ENCODE measurements at places on chromosomes 3 and 15. TPM values are rescaled to one million over a fixed set of nuclear protein-coding genes. Genes with fewer than 3 reads are reported as not detected.

DNA sequence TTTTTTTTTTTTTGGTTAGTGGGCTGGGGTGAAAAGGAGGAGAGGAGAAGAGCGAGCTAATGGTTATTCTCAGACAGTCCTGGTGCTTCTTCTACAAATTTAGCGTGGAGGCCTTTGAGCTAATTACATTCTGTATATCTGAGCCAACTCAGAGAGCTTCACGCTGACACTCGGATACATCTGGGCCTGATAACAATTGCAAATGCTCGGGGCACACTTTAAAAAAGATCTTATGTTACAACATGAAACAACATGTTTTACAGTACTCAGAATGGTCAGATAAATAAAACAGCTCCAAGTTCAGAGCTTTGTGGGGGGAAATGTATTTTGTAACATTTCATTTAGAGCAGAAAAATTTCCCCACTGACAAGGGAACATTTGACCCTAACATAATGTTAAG lies 966.9 kb upstream of the NR2F2 start:
- DNase-seq: no peak
- H3K27me3 ChIP-seq: no peaks in the 10 kb centered on the region
- no peak overlapping the region for H3K4me3 ChIP-seq
- peaks cover 52% of the 10 kb centered on the region for H3K4me1 ChIP-seq
- peaks cover 6% of the 10 kb centered on the region for H3K36me3 ChIP-seq

DNA sequence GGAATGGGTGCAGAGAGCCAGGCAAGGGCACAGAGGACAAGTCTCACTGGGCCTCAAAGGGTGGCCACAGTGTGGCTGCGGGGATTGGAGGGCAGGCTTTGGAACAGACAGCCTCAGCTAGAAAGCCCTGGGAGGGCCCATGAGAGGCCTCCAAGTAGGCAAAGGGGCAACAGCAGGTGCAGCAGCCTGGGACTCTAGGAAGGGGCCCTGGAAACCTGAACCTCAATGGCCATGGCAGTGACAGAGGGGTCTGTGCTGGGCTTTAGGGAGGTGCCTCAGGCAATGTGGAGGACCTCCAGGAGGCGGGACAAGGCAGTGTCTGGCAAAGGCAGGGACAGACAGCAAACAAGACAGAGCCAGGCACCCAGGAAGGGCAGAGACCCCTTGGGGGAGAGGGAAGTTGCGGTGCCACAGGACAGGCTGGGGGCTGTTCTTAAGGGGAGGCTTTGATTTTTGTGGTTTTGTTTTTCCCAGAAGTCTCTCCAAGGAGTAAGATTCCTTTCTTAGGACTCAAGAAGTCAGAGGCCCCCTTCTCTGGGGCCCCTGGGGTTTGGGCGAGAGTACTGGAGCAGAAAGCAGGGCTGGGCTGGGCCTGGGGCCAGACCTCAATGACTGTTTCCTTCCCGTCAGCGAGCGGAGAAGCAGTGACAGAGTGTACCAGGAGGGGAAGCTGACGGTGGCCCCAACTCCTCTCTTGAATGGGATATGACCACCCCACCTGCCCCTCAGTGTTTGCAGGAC lies 9.7 kb downstream of the STOML1 start:
- no peak overlapping the region for H3K4me3 ChIP-seq
- H3K27me3 ChIP-seq: peaks cover 10% of the 10 kb centered on the region
- peaks cover 15% of the 10 kb centered on the region for H3K4me1 ChIP-seq
- DNase-seq: no peak
- H3K36me3 ChIP-seq: no peaks in the 10 kb centered on the region

DNA sequence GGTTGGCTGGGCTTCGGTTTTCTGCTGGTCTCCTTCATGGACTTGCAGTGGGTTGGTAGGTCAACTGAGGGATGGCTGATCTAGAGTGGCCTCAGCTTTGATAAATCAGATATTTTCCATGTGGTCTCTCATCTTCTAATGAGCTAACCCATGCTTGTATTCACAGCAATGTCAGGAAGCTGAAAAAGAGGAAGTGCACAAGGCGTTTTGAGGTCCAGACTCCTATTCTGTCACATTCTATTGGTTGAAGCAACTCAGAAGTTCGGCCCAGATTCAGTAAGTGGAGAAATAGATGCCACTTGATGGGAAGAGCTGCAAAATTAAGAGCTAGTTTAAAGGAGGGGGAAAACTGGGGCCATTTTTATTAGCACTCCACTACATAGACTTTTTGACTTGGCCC lies 361.2 kb downstream of the DIPK2A start:
- no peak overlapping the region for H3K4me3 ChIP-seq
- no peak for DNase-seq
- no peaks in the 10 kb centered on the region for H3K27me3 ChIP-seq
- no peaks in the 10 kb centered on the region for H3K36me3 ChIP-seq

DNA sequence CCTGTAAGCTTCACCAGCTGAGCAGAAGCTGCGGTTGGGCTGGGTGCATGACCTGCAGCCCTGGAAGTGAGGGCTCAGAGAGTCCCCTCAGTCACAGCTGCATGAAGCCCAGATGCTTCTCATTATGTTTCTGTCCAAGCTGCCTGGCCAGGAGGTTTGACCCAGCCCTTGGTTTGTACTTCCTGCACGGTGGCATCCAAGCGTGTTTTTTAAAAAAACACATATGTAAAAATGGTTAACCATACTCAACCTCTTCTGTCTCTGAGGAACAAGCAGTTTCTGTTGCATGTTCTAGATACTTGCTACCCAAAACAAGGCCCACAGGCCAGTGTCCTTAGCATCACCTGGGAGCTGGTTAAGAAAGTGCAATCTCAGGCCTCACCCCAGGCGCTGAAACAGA lies 76.0 kb upstream of the ATP10A start:
- no peaks in the 10 kb centered on the region for H3K27me3 ChIP-seq
- no peaks in the 10 kb centered on the region for H3K36me3 ChIP-seq
- H3K4me3 ChIP-seq: no peak overlapping the region
- no peaks in the 10 kb centered on the region for H3K4me1 ChIP-seq
- H3K27ac ChIP-seq: no peak overlapping the region

GRCh38 chr3:31028766-31029165 lies 134.3 kb upstream of the GADL1 start:
- no peak overlapping the region for H3K4me3 ChIP-seq
- H3K27ac ChIP-seq: no peak overlapping the region
- DNase-seq: no peak
- H3K36me3 ChIP-seq: no peaks in the 10 kb centered on the region
- no peaks in the 10 kb centered on the region for H3K27me3 ChIP-seq

DNA sequence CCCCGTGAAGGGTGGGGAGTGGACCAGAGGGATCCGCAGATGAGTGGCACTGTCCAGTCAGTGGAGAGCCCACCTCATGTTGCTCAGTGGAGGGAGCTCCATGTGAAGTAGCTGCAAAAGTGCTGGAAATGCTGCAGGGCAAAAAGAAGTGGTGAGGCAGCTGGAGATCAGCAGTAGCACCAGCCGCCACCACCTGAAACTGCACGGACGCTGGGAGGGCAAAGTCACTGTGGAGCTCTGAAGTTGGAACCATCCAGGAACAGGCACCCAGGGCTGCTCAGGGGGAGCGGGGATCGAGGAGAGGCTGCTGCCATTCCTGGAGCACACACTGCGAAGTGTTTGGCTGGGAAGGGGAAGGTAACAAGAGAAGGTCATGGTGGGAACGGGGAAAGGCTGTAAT lies 6.4 kb upstream of the ALDH1L1 start:
- H3K4me3 ChIP-seq: no peak overlapping the region
- H3K27me3 ChIP-seq: peaks cover 11% of the 10 kb centered on the region
- peaks cover 5% of the 10 kb centered on the region for H3K4me1 ChIP-seq

The AHSG gene
- total RNA-seq: not detected

The ISG20 gene
- 1.1 TPM for total RNA-seq

The GASK1A gene
- 2.1 TPM for total RNA-seq

DNA sequence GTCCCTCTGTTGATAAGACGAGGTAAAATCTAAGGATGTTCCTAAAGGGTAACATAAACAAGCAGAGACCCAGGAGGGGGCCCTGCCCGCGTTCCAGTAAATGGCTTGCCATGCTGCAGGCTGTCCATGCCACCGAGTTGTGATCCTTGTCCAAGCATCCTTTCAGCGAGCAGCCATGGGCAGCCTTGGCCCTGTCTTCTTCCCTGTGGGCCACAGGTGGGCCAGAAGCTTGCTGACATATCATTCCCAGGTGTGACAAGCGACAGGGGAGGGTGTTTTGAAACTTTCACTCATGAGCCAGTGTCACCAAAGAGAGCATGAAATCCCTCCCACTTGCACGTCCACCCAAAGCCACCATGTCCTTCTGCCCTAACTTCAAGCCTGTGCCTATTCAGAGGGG lies 53.7 kb downstream of the PCSK6 start:
- H3K4me3 ChIP-seq: no peak overlapping the region
- peaks cover 18% of the 10 kb centered on the region for H3K4me1 ChIP-seq
- H3K27me3 ChIP-seq: no peaks in the 10 kb centered on the region
- DNase-seq: no peak

DNA sequence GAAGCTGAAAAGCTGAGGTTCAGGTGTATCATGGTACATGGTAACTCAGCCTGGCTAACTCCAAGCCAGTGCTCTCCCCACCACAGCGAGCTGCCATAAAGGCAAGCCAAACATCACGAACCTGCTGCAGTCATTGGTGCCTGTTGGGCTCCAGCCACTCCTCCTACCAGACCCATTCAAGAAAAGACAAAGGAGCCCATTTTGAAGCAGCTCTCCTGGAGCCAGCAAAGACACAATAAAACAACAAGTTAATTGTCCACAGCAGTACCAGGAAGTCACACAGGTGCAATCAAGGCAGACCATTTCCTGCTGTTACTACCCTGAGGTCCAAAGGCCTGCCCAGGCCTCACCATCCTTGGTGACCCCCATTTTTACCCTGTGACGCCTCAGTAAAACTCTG lies 77.6 kb downstream of the DAPK2 start:
- H3K27ac ChIP-seq: peak overlapping the region; percentile 75
- H3K27me3 ChIP-seq: no peaks in the 10 kb centered on the region
- H3K4me3 ChIP-seq: no peak overlapping the region
- peaks cover 13% of the 10 kb centered on the region for H3K36me3 ChIP-seq

GRCh38 chr3:17979911-17980310 lies 237.5 kb upstream of the TBC1D5 start:
- H3K4me1 ChIP-seq: no peaks in the 10 kb centered on the region
- no peak for DNase-seq
- H3K36me3 ChIP-seq: no peaks in the 10 kb centered on the region
- no peak overlapping the region for H3K4me3 ChIP-seq
- H3K27ac ChIP-seq: no peak overlapping the region
- no peaks in the 10 kb centered on the region for H3K27me3 ChIP-seq

The RGMA gene
- total RNA-seq: 205 TPM

DNA sequence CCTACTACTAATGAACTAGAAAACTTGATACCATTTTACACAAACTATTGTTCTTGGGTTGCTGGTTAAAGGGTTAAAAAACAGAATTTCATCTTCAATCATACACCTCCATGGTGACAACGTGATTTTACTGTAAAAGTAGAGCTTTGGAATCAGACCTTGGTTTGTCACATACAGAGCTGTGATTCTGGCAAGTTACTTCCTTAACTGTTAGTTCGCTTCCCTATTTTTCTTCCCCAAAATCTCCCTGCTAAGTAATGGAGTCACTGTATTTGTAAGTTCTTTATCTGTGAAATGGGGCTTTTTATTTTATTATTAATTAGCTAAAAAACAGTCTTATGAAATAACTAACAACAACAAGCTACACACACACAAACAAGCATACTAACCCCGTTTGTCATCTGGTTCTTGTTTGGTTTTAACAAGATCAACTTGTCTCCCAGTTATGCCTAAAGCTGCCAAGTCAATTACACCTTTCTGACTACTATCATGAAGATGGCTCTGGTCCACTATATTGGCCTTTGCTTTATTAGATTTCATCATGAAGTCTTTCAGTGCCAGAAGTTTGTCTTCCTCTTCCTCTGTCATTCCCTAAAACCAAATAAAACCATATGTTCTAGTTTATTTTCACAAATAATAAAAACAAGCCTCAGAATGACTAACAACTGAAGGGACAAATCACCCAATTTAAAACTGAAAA lies 38.6 kb downstream of the PIK3R4 start:
- no peaks in the 10 kb centered on the region for H3K4me1 ChIP-seq
- no peaks in the 10 kb centered on the region for H3K27me3 ChIP-seq
- no peak for DNase-seq
- H3K36me3 ChIP-seq: peaks cover 9% of the 10 kb centered on the region
- H3K27ac ChIP-seq: no peak overlapping the region

The CORO2B gene
- 23.1 TPM for total RNA-seq

- no peak for DNase-seq
- H3K4me3 ChIP-seq: no peak overlapping the region
- H3K4me1 ChIP-seq: peaks cover 20% of the 10 kb centered on the region
- no peak overlapping the region for H3K27ac ChIP-seq
- no peaks in the 10 kb centered on the region for H3K27me3 ChIP-seq
These were observed 28.7 kb upstream of the BFSP2 start for GRCh38 chr3:133371181-133371580.

DNA sequence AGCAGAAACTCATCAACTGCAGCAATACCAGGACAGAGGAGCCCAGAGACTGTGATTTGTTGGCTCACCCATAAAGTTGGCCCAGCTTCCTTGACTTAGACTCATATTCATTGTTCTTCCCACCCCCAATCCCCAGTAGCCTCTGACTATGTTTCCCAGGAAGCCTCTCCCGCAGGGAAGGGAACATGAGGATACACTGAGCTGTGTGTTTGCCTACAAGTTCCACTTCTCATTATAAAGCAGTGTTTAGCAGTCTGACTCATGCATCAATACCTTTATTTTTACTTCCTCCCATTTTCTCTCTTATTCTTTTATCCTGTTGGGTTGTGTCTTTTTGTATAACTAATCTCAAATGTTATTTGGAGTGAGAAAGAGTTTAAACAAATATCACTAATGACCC lies 111.6 kb upstream of the PHLDB2 start:
- no peak for DNase-seq
- H3K27ac ChIP-seq: no peak overlapping the region
- H3K27me3 ChIP-seq: no peaks in the 10 kb centered on the region
- H3K4me3 ChIP-seq: no peak overlapping the region

The ZNF639 gene
- total RNA-seq: 44.6 TPM

The GOLGA8N gene
- 2.6 TPM for total RNA-seq

The ARGFX gene
- total RNA-seq: not detected

The ZBBX gene
- 1.6 TPM for total RNA-seq

GRCh38 chr15:52699457-52699856 lies 20.3 kb upstream of the ATOSA start:
- no peak overlapping the region for H3K4me3 ChIP-seq
- no peaks in the 10 kb centered on the region for H3K36me3 ChIP-seq
- no peak overlapping the region for H3K27ac ChIP-seq
- H3K4me1 ChIP-seq: no peaks in the 10 kb centered on the region

GRCh38 chr3:152222327-152222726 lies 46.4 kb upstream of the MBNL1 start:
- H3K27ac ChIP-seq: no peak overlapping the region
- H3K4me1 ChIP-seq: peaks cover 9% of the 10 kb centered on the region
- no peak for DNase-seq
- H3K4me3 ChIP-seq: no peak overlapping the region
- H3K36me3 ChIP-seq: no peaks in the 10 kb centered on the region

DNA sequence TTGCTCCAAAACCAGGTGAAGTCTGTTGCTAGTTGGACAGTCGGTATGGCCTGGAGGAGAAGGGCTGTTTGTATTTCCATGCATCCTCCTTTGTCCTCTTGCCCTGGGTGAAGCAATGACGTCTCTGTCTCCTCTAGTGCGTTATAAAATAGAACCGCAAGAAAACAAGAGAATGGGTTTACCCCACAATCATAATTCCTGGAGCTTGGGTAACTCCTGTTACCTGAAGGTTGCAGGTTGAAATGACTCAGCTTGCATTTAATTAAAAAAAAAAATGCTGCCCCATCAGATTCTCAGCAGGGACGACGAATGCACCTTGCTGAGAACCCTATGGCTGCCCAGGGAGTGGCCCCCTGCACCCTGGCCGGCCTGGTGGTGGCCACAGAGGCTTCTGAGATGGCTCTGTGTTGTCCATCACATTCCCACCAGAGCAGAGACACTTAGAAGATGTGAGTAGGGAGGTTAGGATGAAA lies 228.2 kb upstream of the BHLHE40 start:
- DNase-seq: no peak
- H3K4me3 ChIP-seq: no peak overlapping the region
- peaks cover 15% of the 10 kb centered on the region for H3K4me1 ChIP-seq
- peaks cover 12% of the 10 kb centered on the region for H3K27me3 ChIP-seq
- H3K27ac ChIP-seq: no peak overlapping the region
